A172 (cell line): ENCODE measurements at places on chromosomes 5 and 9.

DNA sequence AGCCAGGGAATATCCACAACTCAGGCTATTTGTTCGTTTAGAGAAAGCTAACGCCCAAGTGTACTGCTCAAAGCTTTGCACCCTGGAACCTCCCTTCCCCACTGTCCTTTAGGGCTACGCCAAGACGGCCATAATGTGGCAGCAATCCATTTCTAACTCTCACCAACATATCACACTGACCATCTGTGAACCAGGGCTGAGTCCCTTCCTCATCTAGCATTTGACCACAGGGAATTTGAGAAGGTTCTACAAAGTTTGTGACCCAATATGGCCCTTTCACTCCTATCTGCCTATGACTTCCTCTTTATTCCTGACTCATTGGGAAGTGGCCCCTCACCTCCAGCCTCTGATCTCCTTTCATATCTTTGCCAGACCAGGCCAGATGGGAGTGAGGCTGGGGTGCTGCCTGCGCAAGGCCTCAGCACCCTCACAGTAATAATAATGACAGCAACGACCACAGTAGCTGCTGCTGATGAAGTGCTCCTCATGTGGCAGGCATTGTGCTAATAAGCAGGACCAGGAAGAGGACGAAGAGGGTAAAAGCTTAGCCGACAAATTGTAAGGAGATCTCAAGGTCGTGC lies 9.3 kb upstream of the ARAP3 start:
- DNase-seq: no peak

DNA sequence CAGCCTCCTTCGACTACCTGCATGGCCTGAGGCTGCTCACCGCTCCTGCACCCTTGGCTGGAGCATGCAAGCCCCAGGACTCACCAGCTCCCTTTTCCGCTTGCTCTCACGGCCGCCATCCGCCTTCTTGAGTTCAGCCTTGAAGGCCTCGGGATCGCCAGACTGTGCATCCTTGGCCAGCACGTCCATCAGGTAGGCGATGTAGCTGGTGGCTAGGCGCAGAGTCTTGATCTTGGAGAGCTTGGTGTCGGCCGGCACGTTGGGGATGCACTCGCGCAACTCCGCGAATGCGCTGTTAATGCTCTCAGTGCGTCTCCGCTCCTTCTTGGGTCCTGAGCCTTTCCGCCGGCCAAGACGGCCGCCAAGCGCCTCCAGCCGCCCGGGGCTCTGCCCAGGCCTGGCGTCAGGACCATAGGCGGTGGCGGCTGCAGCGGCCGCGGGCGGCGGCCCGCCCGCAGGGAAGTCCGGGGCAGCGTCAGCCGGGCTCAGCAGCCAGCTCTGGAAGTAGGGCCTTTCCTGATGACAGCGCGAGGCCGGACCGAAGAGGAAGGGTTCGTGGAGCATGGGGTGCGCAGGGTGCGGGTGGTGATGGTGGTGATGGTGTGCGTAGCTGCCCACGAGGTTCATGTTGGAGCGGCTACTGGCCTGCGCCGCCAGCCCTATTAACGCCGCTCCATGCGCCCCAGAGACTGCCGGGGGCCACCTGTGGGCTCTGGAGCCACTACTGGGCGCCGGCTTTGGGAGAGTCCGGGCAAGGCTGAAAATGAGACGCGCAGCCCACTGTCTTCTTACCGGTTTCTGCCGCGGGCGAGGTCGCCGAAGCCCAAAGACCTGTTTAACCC lies 424 bp downstream of the HAND1 start:
- no peak for DNase-seq

- DNase-seq: peak; percentile 94
Measured at GRCh38 chr5:150112201-150113046, 26.1 kb upstream of the CSF1R start.

DNA sequence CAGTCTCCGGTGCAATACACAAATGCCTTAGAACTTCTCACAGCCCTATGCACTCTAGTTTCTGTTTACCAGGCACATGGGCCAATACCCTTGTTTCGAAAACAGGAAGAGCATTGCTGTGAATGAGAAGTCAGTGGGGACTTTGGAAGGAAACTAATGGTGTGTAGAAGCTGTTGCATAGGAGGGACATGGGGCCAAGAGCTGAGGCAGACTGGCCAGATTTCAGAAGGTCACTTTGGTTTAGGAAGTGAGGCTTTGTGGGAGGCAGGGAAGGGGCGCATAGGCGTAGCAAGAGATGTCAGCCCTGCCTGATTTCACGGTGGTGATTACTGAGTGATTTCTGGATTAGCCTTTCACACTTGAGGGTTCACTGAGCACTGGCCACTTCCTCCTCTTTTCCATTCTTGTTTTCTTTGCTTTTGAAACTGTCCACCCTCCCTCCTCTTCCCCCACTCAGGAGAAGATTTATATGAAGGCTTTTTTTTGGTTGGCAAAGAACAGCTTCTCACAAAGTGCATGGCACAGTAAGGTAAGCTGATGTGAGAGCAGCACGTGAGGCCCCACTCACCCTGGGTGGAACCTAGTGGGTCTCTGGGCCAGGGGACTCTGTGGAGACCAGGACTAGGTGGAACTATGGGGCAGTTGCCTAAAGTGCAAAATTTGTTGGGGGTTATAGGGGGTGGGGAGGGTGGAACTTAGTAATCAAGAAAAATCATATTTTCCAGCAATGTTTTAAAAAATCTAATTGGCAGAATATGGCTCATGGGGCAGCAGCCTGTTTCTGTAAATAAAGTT lies 6.1 kb upstream of the TMEM252 start:
- DNase-seq: no peak

GRCh38 chr9:127311239-127311741 lies 46.7 kb downstream of the GARNL3 start:
- DNase-seq: peak; percentile 68

- DNase-seq: no peak
Measured at GRCh38 chr9:91178281-91179236, 183.2 kb downstream of the AUH start.

- DNase-seq: no peak
Measured at GRCh38 chr9:76349865-76350264, 44.4 kb downstream of the RFK start.

DNA sequence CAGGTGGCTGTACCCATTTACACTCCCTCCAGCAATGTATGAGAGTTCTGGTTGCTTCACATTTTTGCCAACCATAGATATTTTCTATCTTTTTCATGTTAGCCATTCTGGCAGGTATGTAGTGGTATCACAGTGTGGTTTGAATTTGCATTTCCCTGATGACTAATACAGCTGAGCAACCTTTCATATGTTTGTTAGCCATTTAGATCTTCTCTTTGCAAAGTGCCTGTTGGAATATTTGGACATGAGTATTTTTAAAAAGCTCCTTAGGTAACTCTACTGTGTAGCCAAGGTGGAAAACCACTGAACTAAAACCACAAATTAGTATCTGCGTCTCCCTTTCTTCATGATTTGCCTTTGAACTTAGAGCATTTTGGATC lies 31.9 kb downstream of the IRF1 start:
- DNase-seq: peak; percentile 80

DNA sequence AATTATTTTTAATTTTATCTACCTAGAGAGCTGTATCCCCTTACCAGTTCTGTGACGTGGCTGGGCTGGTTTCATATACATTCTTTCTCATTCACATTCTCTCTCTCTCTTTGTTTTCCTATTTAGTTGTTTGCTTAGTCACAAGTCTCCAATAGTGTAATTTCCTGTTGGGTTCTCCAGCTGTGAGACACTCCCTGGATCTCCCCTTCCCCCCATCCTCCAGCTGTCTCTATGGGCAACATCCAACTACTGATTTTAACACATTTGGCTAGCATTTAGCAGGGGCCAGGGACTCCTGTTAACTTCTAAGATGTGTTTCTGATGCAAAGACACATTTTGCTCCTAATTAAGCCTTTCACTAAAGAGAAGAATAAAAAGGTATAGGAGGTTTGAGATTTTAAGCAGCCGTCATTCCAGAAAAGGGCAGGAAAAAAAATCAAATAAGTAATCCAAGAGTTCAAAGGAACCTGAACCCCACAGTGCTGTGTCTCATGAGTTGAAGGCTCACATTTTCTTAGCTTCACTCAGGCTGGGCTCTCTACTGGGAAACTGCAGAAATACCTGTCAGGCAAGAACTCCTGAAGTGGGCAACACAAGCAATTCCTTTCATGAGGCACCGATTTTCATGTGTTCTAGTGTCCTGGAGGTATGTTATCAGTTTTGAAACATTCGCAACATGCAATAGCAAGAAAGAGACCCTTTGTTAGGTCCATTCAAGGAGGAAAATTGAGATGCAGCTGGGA lies 198.7 kb upstream of the C9orf72 start:
- DNase-seq: peak; percentile 54

- no peak for DNase-seq
Measured at GRCh38 chr9:113241161-113241560, 19.8 kb downstream of the SLC31A1 start.

DNA sequence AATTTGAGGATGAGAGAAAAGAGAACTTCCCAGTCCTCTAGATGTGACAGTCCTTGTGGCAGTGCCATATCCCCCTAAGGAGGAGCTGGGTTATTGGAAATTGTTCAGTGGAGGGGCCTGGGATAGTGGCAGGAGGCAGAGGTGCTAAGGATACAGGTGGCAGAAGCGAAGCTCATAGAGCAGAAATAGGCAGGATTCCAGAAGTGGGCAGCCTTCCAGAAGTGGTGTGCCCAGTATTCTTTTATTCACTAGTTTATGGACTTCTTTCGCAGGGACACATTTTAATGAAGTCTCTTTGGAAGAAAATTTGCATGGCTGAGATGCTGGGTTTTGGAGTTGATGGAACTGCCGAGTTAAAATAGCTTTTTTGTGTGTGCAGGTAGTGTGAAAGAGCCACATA lies 6.8 kb downstream of the PIK3R1 start:
- no peak for DNase-seq

- no peak for DNase-seq
Measured at GRCh38 chr9:106969696-106970095, 106.7 kb downstream of the ZNF462 start.

GRCh38 chr5:180441564-180442051 lies 52.6 kb upstream of the CNOT6 start:
- DNase-seq: peak; percentile 12

- no peak for DNase-seq
Measured at GRCh38 chr5:54996466-54996865, 11.1 kb upstream of the ESM1 start.

DNA sequence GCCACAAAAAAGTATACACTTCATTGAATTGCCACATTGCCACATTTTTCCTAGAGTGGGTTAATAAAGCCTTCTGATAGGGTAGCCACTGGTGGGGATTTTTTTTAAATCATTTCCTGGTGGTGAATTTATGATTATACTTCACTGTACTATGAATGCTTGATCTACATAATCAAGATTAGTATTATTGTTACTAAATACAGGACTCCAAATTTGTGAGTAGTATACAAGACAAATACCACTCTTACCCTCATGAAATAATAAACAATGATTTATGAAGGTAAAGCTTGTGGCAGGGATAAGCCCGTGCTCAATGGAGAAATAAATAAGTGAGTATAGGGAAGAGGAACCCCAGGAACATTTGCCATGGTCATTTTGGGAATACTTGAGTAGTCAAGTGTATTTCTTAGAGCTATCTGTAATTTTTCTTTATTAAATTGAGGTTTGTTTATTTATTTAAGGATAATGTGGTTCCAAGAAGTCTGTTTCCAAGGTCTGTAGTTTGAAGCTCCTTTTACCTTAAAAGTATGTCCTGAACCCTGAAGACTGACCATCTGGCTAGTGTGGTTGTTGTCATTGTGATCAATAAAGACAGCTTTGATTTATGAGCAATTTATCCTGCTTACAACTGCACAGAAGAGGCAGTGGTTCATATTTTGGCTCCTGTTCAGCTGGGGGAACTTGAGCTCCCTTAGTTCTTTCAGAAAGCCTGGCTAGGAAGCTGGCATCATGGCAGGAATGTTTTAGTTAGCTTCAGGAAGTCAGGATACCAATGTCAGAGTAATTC lies 118.6 kb downstream of the ZSWIM6 start:
- peak; percentile 86 for DNase-seq

GRCh38 chr5:17229313-17229712 lies 11.9 kb downstream of the BASP1 start:
- DNase-seq: no peak

- DNase-seq: no peak
Measured at GRCh38 chr5:34865091-34865490, 26.1 kb downstream of the TTC23L start.

GRCh38 chr5:322281-322941 lies 897 bp downstream of the AHRR start:
- DNase-seq: no peak

GRCh38 chr5:126871441-126871840 lies 94.5 kb downstream of the LMNB1 start:
- no peak for DNase-seq

DNA sequence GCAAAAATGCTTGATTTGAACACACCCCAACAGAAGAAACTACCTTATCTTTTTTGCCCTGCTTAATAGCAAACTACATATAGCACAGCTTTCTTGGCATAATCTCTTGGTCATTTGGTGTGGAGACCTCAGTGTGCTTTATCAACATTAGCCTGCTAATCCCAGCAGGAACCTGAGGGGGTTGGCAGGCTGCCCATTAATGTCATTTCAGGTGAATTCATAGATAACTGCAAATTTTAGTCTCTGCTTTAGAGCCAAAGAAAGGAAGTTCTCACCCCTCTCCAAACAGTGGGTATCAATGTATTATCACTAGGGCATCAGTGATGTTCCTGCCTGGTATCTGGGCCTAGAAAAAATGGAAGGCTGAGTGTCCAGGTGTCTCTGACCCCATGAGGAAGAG lies 489.0 kb downstream of the NTRK2 start:
- DNase-seq: no peak

DNA sequence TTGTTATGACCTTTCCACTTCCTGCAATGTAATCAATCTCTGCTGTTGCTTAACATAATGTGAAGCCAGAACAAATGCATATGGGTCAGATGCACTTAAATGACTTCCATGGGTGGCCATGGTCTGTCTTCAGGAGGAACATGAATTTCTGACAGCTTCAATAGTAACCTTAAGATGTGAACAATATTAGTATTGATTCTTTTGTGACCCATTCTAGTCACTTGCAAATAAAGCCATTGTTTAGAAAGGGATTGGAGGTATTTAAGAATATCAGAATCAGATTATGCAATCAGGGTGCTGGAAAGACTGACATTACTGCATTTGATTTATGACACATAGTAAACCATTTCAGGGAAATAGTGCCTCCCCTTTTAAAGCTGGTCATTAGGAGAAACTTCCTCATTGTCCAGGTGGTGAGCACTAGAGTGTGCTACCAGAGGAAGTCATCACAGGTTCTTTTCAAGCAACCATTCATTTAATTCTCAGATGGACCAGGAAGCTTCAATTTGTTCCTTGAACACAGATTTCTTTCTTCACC lies 32.1 kb downstream of the GRIN3A start:
- no peak for DNase-seq

DNA sequence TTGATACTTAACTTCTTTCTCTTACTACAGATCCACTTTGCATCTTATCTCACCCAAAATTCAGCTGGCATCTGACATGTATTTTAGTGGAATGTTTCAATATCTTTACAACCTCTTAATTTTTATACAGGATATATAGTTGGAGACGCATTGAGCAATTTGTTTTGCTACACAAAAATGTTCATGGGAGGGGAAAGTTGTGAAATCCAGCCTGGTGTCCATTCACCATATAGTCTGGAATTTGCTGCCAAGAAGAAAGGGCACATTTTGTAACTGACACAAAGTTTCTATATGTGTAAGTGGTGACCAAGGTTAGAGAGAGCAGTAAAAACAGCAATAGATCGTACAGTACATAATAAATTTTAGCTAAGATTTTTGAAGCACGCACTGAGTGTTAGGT lies 14.0 kb upstream of the CHD1 start:
- DNase-seq: no peak
